ENCODE measurements at places on chromosomes 12 and 14.

DNA sequence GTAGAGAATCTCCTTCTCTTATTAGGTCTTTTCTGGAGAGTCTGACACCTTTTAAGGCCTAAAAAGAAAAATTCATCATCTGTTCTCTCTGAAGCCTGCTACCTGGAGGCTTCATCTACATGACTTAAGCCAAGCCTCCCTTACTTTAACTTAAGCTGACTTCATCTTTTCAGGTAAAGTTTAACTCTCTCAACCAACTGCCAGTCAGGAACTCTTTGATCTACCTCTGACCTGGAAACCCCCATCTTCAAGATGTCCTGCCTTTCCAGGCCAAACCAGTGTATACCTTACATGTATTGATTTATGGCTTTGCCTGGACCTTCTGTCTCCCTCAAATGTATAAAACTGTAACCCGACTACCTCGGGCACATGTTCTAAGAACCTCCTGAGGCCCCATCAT is 17.5 kb downstream of the GSTZ1 start:
- DNase-seq, result no peak

- DNase-seq, result no peak
Observed at GRCh38 chr12:106149096-106149784, 10.5 kb upstream of the NUAK1 start.

DNA sequence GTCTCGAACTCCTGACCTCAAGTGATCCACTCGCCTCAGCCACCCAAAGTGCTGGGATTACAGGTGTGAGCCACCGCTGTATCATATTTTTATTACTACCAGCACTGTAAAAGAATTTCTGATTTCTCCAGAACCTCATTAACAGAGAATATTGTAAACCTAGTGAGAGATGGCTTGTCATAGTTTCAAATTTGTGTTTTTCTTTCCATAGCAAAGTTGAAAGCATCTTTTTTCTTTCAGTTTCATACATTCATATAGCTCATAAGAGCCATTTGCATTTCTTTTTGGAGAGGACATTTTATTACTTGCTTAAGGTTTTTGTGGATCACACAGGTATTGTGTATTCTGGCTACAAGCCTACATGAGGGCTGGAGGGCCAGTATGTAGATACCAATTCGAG is 58.0 kb downstream of the MIS18BP1 start:
- no peak for DNase-seq

DNA sequence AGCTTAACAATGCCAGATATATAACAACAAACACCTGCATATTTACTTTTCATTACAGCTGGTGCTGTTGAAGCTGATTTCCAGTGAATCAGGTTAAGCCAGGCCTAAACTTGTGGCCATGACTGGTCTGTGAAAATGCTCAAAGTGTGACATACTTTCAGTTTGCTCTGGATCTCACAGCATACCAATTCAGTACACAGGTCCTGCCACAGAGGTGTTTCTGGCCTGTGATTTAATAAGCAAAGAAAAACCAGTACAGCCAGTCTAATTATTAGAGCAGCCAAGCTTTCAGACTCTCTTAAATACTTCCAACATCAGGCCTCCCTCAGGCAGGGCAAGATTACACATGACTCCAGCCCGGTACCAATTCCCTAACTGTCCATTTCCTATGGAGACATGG is 27.4 kb upstream of the TMCC3 start:
- no peak for DNase-seq

GRCh38 chr14:68733086-68733914 is 59.6 kb downstream of the ZFP36L1 start:
- no peak for DNase-seq

DNA sequence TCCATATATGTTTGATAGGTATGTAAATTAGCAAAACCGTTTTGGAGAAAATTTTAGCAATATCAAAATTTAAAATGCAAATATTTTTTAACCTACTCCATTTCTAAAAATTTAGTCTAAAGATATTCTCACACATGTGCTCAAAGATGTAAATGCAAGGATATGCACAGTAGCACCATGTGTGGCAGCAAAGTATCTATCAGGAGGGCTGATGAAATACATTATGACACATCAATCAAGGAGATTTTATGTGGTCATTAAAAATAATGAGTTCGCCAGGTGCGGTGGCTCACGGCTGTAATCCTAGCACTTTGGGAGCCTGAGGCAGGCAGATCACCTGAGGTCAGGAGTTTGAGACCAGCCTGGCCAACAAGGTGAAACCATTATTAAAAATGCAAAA is 8.0 kb upstream of the C1R start:
- no peak for DNase-seq

DNA sequence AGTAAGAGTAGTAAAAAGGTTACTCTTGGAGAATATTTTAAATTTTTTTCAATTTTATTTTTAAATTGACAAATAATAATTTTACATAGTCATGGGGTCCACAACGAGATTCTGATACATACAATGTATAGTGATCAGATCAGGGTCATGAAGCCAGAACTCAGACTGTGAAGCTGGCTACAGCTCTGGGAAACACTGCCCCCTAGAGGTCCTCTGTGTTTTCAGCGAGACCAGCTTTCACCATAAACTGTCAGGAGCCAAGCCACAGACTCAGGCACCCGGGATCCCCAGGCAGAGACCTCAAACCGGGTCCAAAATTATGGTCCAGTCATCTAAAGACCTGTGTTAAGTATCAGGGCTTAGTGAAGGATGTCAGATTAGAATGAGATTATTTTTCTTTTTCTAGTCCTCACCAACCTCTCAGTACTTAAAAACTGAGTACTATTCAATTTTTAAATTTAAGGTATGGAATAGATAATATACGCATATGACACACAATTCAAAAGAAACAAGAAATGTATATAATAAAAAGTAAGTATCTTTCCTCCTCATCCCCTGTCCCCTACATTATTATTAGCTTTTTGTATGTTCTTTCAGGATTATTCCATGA is 397.1 kb downstream of the MDGA2 start:
- peak; percentile 44 for DNase-seq

- peak; percentile 23 for DNase-seq
Observed at GRCh38 chr12:27595231-27595642, 71.2 kb downstream of the PPFIBP1 start.

DNA sequence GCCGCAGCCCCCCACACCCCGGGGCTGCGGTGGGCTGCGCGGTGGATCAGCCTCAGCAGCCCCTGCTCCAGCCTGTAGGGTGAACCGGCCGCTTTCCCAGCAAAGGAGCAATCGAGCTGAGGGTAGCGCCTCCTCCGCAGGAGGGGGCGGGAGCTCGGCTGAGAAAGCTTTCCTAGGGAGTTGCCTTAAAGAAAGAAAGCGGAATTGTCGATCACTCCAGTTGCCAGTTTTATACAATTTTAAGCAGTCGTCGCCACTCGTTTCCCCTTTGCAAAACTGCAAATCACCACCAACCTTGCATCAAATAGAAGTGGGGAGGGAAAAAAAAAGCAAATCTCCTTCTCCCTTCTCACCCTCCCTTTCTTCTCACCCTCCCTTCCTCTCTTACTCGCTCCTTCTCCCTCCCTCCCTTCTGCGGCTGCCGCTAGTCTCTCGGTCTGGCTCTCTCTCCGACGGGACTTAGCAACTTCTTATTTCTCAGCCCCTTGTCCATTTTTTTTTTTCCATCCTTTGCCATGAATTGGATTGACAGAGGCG is at the start of gene PDE3A:
Gene PDE3A (plus strand): TSS at position 424 of the 537 bp plus-strand sequence. CDS start 748 bp downstream, outside the sequence.
- peak; percentile 93 for DNase-seq

DNA sequence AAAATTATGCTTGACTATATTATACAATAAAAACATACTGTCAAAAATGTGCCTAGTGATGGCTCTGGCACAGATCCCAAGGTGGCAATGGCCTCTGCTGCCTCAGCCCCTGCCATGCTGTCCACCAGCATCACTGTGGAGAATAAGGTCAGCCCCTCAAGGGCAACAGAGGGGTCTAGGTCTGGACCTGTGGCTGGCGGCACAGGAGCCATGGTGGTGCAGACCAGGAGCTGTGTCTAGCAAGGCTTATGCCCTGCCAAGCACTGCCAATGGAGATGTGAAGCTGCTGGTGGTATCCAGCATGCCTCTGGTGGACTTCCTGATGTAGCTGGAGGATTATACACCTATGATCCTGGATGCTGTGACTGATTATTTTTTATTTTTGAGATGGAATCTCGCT is 125.9 kb downstream of the DENND5B start:
- no peak for DNase-seq
